ENCODE measurements at places on chromosomes 12 and 14.

DNA sequence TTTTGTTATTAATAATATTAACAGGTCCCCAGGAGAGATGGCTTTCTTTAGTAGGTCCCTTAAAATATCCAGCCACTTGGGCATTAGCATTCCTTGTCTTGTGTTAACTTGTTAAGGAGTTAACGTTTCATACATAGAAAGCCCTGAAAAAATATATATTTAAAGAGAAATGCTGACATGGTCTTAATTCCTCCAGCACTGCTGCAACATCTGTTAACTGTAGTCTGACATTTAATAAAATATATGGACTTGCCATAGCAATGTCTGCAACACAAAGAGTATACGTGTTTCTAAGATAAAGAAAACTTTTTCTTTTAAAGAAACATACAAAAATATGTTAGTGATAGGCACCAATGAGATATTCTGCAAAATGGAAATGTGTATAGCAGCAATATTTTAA is 10.0 kb downstream of the SLC38A4 start:
- no peak for DNase-seq

- DNase-seq = no peak
Observed at GRCh38 chr14:80705241-80705980, 236.1 kb downstream of the CEP128 start.

DNA sequence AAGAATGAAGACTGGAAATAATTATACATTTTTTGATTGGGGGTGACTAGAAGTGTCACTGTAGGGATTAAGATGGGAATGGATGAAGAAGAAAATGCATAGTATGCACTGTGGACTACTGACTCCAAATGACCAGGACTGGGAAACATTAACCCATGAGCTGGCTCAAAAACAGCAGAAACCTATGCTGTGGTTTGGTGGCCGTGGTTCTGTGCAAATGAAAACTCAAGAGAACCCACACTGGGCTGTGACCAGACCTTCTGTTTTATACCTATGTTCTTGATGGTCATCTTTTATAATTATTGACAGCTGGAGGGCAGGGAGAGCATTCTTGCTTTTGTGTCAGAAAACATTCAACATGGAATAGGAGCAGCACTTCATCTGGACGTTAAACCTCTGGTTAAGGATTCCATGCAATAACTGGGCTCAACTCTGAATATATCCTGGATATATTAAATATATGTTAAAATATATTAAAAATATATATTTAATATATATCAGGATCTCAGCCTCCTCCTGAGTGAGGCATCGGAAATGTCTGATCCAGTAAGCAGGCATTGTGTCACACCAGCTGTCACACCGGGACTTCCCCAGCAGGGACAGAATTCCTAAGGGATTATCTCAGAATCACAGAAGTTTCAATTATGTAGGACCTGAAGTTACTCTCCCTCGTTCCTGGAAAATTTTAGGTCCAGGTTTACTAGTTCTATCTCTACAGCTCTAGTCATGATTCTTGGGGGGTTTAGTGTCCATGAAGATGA is 48.5 kb downstream of the BBS10 start:
- DNase-seq = no peak

GRCh38 chr14:104826189-104826860 is 25.4 kb downstream of the ZBTB42 start:
- peak; percentile 74 for DNase-seq

DNA sequence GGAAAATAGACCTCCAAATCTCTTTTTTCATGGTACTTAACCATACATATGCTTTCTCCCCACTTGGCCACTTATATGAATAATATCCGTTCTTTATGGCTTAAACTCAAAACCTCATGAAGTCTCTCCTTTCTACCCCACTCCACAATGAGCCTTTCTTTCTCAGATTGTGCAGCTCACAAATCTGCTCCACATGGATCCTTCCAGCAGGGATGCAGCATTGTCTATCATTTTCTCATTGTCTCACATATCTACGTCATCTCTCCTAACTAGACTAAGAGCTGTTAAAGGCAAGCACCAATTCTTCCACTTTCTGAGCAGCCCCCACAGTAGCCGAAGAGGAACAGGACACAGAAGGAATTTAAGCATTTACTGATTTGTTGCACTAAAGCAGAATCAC is 106.4 kb downstream of the HECTD4 start:
- DNase-seq = no peak

DNA sequence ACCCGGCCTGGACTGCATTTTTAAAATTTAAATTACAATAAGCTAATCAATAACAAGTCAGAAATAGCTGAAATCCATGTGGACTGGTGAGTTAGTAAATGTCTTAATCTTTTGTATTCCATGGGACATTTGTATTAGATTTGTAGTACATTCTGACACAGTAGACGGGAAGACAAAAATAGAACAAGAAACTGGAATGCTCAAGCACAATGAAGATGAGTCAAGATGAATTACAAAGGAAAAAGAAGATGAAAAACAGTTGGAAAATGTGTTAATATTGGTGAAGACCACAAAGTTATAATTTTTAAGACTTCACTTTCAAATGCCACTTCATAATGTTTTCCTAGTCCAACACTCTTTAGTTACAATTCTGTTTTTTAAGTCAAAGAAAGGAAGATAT is 97.8 kb upstream of the FERMT2 start:
- DNase-seq = peak; percentile 5

- DNase-seq = no peak
Observed at GRCh38 chr12:9096563-9097176, 19.0 kb downstream of the A2M start.
